ENCODE measurements at places on chromosomes 7 and 10.

DNA sequence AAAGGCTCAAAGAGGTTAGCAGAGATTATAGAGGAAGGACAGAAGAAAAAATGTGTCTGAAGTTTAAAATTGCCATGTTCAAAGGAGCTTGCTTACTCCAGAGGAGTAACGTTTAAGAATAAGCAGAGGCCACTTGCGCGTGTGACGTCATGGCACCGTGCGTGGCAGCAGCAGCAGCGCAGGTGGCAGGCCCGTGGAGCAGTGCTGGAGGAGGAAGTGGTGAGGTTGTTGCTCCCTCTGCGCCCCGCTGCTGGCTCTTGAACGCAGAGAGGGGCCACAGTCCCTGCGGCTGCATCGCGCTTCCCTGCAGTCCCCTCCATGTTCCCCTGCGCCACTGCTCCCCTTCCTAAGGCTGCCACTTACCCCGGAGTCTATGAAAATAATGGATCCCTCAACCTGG, 37.5 kb downstream of the GDI2 start:
- DNase-seq, result peak; percentile 74

DNA sequence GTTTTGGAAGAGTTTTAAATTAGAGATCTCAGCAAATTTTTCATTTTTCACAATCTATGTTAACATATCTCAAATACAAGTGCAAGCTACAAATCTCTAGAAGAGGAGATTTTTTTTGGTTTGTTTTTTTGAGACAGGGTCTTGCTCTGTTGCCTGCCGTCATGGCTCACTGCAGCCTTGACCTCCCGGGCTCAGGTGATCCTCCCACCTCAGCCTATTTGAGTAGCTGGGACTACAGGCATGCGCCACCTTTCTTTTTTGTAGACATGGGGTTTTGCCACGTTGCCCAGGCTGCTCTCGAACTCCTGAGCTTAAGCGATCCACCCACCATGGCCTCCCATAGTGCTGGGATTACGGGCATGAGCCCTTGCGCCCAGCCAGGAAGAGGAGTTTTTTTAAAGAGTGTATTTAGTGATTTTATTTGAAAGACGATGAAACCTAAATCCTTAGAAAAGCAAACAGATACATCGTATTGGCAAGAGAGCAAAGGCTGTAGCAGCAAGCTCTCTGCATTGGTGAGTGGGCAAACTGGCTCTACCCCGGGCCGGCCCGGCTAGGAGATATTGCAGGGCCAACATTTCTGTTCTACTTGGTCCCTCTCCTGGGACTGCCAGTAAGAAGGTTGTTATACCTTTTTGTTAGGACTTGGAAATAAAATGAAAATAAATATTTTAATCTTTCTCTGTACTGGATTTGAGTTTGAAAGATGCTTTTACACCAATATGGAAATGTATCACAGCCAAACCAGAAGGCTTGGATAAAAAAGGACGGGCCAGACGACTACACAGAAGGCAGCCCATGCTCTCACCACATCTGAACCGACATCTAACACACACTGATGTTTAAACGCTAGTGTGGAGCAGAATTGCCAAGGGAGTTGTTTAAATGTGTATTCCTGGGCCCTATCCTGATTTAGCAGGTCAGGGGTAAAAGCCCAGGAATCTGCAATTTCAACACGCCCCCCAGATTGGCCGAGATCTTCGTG, 49.6 kb upstream of the RHEB start:
- no peak for DNase-seq

GRCh38 chr7:45699015-45699309, 124.8 kb downstream of the ADCY1 start:
- DNase-seq, result no peak

DNA sequence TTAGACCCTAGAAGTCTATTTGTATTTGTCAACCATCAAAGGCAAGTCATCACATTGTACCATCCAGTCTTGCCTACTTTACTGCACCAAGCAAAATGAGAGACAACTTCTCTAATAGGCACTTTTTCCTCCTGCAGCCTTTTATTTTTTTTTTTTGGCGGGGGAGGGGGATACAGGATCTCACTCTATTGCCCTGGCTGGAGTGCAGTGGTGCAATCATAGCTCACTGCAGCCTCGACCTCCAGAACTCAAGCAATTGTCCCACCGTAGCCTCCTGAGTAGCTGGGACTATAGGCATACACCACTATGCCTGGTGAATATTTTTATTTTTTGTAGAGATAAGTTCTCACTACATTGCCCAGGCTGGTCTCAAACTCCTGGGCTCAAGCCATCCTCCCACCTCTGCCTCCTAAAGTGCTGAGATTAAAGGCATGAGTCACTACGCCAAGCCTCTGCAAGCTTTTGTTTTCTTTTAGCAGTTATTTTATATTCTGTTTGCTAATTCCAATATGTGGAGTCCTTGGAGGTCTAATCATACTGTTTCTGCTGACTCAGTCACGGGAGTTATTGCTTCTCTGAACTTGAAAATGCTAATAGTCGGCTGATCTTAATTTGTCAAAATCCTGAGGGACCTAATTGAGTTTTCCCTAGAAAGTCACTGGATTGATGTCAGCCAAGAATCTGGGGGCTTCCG, 14.2 kb downstream of the KPNA7 start:
- DNase-seq, result no peak

DNA sequence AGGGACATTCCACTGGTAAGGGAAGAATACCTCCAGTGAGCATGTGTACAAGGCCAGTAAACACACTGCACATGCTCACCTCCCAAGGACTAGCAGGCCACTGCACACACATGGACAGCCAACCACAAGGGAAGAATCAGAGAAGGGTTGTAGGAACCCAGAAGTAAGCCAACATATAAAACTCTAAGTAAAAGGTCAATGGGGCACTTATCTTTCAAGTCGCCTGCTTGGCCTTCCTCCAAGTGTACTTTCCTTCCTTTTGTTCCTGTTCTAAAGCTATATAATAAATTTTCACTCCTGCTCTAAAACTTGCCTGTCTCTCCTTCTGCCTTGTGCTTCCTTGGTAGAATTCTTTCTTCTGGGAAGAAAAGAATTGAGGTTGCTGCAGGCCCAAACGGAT, 33.0 kb downstream of the ORC5 start:
- DNase-seq, result no peak
